Hypothalamus (tissue), 51 donors: ENCODE measurements at places on chromosomes 11 and 22.

DNA sequence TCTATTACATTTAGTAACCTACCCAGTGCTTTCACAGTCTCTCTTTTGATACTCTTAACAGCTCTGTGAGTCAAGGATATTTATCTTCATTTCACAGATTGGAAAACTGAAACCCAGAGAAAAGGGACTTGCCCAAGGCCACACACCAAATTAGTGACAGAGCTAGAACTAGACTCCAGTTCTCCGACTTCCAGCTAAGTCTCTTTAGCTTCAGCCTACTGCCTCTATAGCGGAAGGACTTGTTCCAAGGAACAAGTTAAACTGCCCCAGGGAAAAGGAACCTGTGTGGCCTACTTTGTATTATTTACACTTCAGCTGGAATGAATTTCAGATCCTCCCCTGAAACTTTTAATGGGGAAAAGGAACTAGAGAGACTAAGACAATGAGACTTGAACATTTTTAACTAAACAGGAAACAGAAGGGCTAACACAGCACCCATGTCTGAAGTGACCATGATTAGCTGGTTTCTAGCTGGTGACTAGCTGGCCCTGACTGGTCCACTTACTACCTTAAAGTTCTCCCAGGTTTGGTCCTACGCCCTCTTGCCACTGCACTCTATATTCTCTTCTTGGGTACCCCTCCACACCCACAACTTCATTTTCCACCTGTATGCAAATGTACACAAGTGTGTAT is 1.3 kb downstream of the LRRC51 start:
- no peak for DNase-seq

DNA sequence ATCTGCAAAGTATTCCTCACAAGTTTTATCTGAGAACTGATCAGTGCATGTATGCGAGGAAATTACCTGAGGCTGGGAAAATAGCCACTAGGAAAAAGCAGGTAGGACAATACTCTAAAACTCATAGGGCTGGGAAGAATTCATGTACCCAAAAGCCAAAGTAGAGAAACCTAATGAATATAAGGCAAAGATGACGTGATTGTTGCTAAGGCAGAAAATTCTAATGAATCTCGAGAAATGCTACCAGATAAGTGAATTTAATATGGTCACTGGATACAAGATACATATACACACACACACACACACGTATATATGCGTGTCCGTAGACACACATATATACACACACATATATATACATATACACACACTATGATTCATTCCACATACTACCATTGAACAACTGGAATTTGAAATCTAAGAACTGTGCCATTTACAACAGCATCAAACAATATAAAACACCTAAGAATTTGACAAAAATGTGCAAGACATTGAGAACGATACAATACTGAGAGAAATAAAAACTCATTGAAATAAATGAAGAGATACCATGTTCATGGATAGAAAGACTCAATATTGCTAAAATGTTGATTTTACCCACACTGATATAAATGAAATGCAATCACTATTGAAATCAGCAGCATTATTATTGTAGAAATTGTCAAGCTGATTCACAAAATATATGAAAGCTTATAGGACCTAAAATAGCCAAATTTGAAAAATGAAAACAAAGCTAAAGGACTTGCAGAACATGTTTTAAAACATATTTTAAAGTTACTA is 46.4 kb downstream of the ARHGAP20 start:
- no peak for DNase-seq

DNA sequence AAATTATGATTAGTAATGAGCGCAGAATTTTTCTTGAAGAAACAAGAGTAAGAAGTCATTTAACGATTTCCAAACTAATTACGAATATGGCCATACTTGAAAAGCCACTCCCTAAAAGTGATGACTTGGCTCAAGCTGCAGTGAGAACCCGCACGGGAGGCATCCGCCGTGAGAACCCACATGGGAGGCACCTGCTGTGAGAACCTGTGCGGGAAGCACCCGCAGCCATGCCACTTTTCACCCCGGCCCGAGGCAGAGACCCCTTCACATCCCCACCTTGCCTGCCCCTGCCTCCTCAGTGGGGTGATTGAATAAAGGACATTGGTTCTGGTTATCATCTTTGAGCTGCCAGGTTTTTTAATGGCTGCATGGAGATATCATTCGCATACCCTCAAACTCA is 89.7 kb downstream of the BRD1 start:
- DNase-seq, result no peak

GRCh38 chr11:106875013-106875412 is 143.3 kb downstream of the GUCY1A2 start:
- DNase-seq, result no peak

GRCh38 chr11:130478881-130479280 is 30.4 kb downstream of the ADAMTS15 start:
- DNase-seq, result no peak

- no peak for DNase-seq
Observed at GRCh38 chr11:30316237-30316636, 6.7 kb upstream of the ARL14EP start.

GRCh38 chr22:46289244-46289891 is 7.3 kb upstream of the GTSE1 start:
- no peak for DNase-seq

DNA sequence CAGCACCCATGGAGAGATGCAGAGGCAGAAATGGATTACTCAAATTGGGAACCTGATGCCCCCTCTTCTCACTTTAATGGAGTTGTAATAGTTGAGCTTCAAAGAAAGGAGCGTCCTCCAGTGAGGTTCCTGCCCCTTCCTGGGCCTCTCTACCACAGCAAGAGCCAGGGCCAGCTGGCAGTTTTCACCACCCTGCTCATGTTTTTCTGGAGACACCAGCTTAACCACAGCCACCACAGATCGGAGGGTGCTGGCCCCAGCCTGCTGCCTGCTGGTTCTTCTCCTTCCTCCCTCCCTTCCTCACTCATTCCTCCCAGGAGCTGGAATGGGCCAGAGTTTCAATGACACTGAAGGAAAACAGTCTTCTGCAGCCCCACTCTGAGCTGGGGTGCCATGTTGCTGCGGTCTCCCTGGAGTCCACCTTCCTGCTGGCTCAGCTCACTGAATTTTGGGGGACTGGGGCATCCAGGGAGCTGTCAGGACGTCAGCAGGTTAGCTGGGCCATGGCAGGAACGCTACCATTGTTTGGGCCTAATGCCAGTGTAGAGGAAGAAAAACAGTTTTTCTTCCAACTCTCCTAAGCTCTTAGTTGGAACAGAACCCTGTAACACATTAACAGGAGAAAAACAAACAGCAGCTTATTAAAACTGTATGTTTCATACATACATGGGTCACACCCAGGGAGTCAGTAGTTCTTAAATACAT is 57.7 kb downstream of the TRAF6 start:
- no peak for DNase-seq

DNA sequence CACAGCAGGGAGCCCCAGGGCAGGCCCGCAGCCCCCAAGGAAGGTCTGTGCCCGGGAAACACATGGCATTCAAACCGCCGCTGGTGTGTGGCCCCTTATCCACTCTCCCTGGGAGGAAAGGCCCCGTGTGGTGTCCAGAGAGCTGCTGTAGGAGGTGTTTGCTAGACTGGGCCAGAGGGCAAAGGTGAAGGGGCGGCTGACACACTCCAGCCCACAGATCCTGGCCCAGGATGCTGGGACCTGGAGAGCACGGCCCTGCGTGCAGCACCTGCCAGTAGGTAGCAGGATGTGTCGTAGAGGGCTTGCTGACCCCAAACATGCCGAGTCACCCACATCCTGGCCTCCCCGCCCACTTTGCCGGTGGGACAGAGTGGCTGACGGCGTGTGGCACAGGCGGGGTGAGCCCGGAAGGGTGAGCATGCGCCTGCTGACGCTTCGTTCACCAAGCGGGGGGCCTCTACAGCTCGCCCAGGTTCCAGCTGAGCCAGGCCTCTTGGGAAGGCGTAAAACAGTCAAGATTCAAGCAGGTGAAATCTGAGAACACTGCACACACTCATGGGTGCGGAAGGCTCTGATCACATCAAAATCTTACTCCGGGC is 11.0 kb downstream of the OSBPL5 start:
- no peak for DNase-seq

DNA sequence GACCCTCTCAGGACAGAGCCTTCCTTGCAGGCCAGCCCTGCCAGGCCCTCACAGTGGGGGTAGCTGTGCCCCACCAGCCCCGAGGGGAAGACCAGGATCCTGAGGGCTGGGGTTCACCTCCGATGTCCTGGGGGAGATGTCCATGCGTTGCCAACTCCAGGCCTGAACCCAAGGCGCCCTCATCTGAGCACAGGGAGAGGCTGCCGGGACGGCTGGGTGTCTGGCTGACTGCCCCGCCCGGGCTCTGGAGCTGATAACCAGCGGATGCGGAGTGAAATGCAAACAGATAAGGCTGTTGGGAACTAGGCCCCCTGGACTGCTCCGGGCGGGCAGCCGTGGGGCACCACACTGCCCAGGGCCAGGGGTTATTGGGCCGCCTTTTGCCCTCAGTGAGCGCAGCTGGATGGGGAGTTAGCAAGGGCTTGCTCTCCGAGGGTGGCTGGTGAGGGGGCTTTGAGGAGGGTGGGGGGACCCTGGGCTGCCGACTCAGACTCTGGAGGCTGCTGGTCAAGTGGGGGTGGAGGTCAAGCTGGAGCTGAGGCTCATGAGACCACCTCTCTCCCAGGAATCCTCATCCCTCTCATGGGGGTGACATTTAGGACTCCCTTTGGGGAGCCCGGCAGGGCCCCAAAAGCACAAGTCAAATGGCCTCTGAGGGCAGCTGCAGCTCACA is 5.6 kb upstream of the MUC6 start:
- no peak for DNase-seq

DNA sequence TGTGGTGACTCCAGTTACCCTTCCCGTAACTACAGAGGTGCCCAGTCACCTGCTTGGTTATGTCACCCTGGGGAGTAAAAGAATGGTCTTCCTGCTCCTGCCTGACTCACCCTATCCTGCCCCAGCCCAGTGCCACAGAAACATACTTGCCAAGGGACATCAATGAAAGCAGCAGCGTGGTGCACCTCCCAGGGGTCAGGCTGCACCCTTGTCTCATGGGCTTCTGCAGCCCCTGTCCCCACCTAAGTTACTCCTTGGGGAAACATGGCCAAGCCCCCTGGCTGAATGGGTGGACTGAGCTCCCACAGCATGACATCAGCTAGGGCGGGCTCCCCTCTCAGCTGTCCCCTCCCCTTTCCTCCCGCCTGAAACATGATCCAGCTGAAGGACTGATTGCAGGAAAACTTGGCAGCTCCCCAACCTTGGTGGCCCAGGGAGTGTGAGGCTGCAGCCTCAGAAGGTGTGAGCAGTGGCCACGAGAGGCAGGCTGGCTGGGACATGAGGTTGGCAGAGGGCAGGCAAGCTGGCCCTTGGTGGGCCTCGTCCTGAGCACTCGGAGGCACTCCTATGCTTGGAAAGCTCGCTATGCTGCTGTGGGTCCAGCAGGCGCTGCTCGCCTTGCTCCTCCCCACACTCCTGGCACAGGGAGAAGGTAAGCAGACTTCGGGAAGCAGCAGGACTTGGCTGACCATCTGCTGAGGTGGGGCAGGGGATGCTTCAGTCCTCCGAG is at the start of gene HTR3A:
TSS of gene HTR3A (plus strand) at position 368 of the 730 bp plus-strand sequence. CDS start at position 586, 218 bp downstream.
- DNase-seq, result no peak

- no peak for DNase-seq
Observed at GRCh38 chr22:41177040-41177621, 28.0 kb upstream of the L3MBTL2 start.

DNA sequence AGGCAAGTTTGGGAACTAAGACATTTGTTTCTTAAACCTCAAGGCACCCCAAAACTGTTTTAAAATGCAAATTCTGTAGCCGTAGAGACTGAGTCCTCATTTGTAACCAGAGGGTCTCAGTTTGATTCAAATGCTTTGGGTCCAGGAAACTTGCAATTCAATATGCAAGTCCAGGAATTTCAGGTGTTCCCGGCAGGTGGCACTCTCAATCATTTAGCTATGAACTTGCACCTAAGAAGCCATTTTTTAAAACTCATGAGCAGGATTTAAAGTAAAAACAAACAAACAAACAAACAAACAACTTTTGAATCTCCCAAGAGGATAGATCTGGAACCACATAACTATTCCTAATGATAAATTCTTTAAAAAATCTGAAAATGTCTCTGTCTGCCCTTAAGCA is 8.7 kb upstream of the ABTB2 start:
- DNase-seq, result no peak

DNA sequence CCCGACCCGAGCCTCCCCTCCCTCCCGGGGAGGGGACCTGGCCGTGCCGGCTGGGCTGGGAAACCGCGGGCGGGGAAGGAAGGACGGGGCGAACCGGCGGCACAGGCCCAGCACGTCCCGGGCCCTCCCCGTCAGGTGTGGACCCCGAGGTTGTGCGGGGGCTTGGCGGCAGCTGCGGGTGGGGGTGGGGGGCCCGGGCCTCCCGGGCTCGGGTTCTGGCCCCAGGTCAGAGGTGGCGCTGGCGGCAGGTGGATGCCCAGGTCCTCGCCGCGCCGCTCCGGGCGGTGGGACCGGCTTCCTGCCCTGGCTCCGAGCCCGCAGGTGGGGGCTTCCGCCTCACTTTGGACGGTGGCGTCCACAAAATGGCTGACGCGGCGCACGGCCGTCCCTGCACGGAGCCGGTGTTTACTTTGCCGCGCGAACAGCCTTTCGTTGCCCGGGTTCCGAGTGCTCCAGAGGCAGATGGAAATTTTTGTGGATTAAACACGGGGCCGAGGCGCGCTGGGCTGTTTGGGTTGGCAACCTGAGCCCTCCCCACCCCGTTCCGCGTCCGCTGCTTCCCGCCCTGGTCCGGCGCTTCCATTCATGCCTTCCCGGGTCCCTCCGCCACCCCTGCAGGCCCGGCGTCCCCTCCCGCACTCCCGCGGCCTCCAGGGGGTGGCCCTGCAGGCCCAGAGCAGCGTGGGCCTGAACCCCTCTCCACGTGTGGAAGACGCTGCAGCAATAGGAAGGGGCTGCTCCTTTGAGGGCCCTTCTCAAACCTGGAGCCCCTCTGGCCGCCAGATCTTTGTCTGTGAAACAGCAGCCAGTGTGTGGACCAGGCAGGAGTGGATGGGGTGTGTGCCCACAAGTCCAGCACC is 92.0 kb upstream of the KCNQ1OT1 start:
- no peak for DNase-seq

DNA sequence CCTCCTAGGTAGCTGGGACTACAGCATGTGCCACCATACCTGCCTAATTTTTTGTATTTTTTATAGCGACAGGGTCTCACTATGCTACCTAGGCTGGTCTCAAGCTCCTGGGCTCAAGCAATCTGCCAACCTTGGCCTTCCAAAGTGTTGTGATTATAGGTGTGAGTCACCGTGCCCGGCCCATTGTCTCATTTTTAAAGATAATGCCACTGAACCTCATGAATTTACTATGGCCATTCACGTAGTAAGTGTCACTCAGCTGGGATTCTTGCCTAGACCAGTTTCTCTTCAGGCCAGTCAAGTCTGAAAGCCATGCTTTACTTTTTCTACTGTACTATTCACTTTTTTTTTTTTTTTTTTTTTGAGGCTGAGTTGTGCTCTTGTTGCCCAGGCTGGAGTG is 22.4 kb downstream of the DEPDC5 start:
- no peak for DNase-seq

- no peak for DNase-seq
Observed at GRCh38 chr11:9038541-9038940, 34.7 kb upstream of the NRIP3 start.

DNA sequence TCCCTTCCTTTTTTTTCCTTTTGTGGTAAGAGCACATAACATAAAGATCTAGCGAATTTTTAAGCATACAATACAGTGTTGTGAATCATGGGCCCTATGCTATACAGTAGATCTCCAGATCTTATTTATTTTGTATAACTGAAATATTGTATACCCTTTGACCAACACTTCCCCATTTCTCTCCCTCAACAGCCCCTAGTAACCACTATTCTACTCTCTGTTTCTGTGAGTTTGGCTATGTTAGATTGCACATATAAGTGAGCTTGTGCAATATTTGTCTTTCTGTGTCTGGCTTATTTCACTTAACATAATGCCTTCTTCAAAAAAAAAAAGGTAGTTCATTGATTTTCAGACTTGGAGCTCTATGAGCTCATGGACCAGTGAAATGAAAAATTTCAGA is 180.5 kb downstream of the C11orf91 start:
- DNase-seq, result no peak
